Smooth muscle cell of the brain vasculature (primary cell): ENCODE measurements at places on chromosomes 2 and 18.

GRCh38 chr18:4252829-4253228, 202.3 kb downstream of the DLGAP1 start:
- no peak for DNase-seq

DNA sequence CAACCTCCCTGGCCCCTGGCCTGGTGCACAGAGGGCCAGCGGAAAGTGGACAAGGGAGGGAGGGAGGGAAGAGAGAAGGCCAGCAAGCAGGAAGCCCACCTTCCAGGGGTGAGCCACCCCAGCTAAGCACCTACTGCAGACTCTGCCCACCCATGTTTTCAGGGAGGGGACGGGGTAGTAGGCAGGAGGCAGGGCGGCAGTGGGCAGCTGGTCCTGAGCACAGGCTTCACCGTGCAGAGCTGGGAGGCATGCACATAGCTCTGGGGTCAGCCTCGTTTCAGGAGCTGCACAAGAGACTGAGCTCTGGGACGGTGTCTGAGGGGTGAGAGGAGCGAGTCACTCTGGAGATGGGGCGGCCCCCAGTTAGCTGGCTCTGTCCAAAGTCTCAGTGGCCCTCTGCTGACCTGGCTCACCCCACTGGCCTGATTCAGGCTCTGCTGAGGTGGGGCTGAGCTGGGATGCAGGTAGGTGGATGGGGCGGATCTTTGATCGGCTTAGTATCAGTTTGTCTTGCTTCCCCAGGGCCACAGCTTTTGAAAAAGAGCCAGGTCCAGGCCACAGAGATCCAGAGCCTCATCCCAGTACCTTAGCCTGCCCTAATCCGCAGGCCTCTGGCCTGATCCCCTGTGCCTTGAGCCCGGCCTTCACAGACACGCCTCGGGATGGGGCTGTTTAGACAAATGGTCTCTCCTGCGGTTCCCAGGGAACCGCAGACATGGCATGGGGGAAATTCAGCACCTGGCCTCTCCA, 3.7 kb downstream of the NMUR1 start:
- DNase-seq = no peak

- no peak for DNase-seq
These were observed 764.9 kb upstream of the FANCL start for GRCh38 chr2:59005836-59006615.

- peak; percentile 29 for DNase-seq
These were observed 24.0 kb downstream of the ZNF385B start for GRCh38 chr2:179837408-179837807.

DNA sequence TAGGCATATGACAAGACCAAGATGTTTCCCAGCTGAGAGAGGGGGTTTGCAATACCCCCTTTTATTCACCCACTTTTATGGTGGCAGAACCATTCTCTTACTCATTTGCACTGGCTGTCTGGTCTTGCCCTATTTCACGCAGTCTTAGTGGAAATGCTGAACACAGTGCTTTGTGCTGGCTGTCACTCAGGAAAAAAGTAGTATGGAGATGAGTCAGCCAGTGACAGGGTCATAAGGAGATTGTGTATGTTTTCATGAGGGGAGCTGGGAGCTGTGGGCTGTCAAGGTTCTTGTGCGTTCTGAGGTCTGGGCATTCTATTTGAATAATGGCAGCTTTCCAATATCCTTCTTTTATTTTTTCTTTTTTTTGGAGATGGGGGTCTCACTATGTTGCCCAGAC, 10.9 kb upstream of the CNRIP1 start:
- DNase-seq = no peak

DNA sequence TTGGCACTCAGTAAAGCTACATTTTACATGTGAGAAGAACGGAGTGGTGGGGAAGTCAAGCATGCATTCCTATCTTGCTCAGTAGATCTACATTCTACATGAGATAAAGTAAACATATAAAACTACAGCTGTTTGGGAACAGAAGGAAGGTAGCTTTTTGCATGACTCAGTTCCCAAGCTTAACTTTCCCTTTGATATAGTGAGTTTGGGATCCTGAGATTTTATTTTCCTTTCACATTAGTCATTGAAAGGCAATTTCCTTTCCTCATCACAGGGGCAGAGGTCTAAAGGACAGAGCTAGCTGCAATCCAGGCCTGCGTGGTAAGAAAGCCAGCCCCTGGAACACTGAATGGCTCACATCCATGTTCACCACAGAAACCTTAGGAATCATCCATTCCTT, 257.2 kb downstream of the SRBD1 start:
- peak; percentile 89 for DNase-seq

DNA sequence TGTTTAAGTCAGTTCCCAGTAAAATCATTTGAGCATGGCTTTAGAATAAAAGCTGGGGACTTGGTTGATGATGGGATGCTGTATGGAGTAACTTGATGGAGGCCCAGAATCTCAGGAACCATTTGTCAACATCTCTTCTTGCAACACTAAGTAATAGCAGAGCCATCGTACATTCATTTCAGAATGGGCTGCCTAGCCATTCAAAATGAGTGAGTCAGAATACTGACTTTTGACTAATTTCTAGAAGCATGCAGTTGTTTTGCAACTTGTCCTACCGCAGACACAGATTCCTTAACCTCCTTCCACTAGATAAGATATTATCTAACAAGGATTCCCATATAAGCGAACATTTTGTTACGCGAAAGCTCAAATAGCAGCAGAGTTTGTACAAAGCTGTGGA, 229.5 kb downstream of the CNTNAP5 start:
- no peak for DNase-seq

DNA sequence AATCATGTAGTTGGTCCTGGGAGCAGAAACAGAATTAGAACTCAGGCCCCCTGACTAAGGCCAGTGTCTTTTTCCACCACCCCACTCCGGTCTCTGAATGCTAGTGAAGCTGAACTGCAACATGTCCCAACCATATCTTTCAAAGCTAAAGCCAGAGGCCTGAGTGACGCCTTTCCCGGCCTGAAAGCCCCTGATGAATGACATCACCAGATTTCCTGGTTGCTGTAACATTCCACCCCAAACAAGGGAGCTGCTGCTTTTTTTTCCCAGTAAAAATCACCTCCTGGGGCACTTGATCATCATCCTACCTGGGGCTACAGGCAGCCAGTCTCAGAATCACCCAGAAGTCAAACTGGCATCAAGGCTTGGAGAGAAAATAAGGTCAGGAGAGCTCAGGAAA, 162.7 kb downstream of the ARL4C start:
- DNase-seq = no peak

- no peak for DNase-seq
These were observed 673.8 kb upstream of the SALL3 start for GRCh38 chr18:78305789-78306188.

DNA sequence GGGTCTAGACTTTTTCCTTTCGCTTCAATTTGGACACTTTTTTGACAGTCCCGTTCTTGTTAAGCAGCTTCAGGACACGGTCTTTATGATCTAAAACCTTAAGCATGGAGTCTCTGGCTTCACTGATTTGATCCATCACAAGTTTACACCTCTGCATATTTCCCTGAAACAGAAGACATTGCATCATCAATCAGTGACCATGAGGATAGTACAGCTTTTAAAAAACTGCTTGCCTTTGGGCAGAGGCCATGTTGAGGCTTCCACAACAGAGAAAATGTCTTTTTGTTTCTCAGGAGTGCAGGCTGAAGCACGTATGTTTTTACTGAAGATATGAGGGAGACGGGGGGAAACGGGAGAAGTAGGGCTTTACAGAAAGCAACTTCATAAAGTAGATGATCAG, 56.2 kb upstream of the AMMECR1L start:
- DNase-seq = no peak

DNA sequence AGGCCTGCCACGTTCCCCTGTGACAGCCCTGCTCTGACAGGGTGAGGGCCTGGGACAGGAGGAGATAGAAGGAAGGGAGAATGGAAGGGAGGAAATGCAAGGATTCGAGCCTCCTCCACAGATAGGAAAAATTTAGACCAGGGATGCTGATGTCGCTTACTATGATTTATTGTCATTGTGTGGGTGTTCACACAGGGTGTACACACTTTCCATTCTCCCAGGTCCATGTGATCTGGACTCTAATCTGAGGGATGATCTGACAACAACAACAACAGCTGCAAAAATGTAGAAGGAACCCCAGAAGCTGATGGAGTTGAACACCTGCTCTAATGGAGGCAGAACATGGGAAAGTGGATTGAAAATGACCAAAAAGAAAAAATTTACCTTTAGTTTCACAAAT, 231.7 kb upstream of the TNP1 start:
- no peak for DNase-seq

- no peak for DNase-seq
These were observed 165.3 kb downstream of the SNTG2 start for GRCh38 chr2:1115843-1116539.

DNA sequence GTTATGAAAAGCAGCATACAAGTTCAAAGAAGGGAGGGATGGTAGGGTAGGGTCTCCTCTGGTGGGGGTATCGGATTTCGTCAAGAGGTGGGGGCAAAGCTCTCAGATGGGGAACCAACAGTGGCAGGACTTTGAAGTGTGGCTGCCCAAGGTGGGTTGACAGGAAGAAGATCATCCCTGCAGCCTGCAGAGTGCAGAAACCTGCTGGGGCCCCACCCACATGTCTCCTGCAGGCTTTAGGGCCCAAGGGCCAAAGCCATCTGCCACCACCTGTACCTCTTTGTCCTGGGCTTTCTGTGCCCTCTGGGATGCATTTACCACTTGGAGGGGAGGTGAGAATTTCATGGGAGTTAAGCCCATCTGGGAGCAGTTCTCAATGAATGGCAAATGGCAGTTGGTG, 42.7 kb downstream of the KCNF1 start:
- DNase-seq = no peak

- DNase-seq = no peak
These were observed 16.3 kb downstream of the PROC start for GRCh38 chr2:127434515-127434914.

DNA sequence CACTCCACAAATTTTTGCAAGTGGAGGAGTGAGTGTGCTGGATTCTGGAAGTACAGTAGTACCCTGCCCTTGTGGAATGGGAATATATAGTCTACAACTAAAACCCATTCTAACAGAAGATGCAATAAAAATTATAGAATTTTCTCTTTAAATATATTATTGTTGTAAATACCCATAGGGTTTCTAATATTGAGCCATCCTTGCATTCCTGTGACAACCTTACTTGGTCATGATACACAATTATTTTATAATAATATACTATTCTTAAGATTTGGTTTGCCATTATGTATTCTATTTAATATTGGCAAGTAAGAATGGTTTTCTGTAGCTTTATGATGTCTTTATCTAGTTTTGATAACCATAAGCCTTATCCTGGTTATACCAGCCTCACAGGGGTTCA, 52.2 kb downstream of the EML6 start:
- no peak for DNase-seq

- DNase-seq = no peak
These were observed 130.1 kb upstream of the SP5 start for GRCh38 chr2:170585067-170585466.
